ENCODE measurements at places on chromosomes 7 and 10.

DNA sequence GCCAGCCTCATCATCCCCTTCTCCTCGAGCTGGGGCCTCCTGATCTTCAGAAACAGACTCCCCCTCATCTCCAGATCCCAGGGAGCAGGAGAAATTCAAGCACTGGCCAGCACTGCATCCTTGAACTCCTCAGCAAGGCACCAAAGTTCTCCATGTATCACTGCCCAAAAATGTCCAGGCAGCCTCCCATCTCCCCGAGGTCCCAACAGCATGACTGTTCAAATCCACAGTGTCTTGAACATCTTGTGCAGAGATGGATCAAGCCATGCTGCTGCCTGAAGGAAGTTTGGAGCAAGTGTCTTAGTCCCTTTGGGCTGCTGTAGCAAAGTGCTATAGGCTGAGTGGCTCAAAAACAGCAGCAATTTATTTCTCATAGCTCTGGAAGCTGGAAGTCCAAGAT is 115.5 kb upstream of the GALNT17 start:
- DNase-seq: no peak

GRCh38 chr10:130493446-130494145 is 357.4 kb downstream of the GLRX3 start:
- DNase-seq: peak; percentile 58

DNA sequence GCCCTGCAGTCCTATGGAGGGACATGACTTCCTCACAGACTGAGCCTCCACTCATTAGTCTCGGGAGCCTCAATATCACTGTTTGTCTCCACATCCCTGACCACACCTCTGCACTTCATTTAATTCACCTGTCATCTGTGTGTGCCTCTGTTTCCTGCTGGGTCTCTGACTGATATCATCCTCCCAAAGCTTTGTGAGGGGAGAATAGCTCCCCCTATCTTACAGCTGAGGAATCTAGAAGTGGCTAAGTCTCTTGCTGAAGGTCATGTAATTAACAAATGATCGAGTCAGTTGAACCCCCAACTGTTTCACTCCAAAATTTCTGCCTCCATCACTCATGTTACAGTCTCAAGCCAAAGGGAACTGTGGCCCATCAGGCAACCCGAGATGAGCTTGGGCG is 5.5 kb upstream of the CPXM2 start:
- no peak for DNase-seq

- no peak for DNase-seq
Observed at GRCh38 chr7:48876087-48876486, 48.3 kb upstream of the CDC14C start.

- no peak for DNase-seq
Observed at GRCh38 chr7:147653456-147653855, 937.1 kb upstream of the C7orf33 start.
